ENCODE measurements at places on chromosomes 13 and 19.

GRCh38 chr13:99944606-99945005, 27.0 kb downstream of the ZIC5 start:
- no peak for DNase-seq

GRCh38 chr13:108734676-108735075, 105.3 kb downstream of the MYO16 start:
- DNase-seq, result no peak

DNA sequence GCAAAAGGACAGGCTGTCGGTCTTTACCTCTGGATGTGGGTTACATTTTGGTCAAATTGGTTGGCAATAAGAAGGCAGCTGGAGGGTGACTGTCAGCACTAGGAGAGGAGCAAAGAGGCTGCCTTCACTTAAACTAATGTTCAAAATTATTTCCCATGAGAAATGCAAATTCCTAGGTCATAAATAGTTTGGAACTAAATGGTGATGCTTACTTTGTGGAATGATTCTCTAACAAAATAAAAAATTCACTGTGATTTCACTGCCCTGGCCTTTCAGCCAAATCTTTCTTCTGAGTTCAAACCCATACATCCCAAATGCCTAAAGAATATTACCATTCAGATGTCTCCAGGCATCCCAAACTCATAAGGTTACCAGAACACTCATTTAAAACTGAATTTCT, 25.0 kb upstream of the OXGR1 start:
- DNase-seq, result no peak

- peak; percentile 28 for DNase-seq
Observed at GRCh38 chr19:20664901-20665781, 3.8 kb upstream of the ZNF626 start.

- no peak for DNase-seq
Observed at GRCh38 chr13:87999788-88000187, 328.6 kb downstream of the SLITRK5 start.

GRCh38 chr19:13839938-13840304, 37.0 kb upstream of the NANOS3 start:
- peak; percentile 62 for DNase-seq

DNA sequence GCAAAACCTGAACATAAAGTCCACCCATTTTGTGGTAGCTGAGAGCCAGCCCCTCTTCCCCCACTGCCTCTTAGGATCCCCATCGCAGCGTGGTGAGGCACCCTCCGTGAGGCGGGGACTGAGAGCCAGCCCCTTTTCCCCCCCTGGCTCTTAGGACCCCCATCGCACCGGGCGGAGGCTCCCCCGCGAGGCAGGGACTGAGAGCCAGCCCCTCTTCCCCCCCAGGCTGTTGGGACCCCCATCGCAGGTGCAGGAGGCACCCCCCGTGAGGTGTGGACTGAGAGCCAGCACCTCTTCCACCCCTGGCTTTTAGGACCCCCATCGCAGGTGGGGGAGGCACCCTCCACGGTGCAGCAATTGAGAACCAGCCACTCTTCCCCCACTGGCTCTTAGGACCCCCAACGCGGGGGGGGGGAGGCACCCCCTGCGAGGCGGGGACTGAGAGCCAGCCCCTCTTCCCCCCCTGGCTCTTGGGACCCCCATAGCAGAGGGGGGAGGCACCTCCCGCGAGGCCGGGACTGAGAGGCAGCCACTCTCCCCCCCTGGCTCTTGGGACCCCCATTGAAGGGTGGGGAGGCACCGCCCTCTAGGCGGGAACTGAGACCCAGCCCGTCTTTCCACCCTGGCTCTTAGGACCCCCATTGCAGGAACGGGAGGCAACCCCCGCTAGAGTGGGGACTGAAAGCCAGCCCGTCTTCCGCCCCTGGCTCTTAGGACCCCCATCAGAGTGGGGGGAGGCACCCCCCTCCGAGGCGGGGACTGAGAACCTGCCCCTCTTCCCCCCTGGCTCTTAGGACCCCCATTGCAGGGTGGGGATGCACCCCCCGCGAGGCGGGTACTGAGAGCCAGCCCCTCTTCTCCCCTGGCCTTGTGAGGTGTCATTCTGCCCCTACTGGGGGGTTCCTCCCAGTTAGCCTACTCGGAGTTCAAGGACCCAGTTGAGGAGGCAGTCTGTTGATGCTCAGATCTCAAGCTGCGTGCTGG, 366.4 kb upstream of the SPRY2 start:
- no peak for DNase-seq

GRCh38 chr13:76004416-76004815, 368.3 kb downstream of the LMO7 start:
- DNase-seq, result no peak

GRCh38 chr19:23071147-23071511, 45.7 kb upstream of the ZNF730 start:
- DNase-seq, result peak; percentile 70

DNA sequence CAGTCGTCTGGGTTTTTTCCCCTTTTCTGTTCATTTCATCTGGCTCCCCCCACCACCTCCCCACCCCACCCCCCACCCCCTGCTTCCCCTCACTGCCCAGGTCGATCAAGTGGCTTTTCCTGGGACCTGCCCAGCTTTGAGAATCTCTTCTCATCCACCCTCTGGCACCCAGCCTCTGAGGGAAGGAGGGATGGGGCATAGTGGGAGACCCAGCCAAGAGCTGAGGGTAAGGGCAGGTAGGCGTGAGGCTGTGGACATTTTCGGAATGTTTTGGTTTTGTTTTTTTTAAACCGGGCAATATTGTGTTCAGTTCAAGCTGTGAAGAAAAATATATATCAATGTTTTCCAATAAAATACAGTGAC, 9.3 kb downstream of the CALM3 start:
- DNase-seq, result no peak

DNA sequence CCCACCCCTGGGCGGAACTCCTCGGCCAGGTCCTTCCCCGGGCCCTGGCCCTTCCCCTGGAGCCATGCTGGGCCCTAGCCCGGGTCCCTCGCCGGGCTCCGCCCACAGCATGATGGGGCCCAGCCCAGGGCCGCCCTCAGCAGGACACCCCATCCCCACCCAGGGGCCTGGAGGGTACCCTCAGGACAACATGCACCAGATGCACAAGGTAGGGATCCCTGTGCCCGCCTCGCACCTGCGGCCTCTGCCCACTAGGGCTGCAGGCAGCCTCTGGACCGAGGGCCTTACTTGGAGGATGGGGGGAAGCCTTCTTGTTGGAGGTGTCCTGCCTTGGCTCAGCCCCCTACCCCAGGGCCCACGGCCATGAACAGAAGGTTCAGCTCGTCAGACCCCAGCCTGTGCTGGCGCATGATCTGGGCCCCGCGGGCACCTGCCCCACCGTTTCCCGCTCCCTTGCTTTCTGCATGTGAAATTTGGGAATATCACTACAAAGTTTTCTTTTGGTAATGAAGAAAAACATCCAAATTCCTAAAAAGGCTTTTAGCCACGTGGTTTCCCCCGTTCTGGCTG, 23.4 kb downstream of the SMARCA4 start:
- no peak for DNase-seq

GRCh38 chr13:99830931-99831330, 140.6 kb downstream of the ZIC5 start:
- no peak for DNase-seq

GRCh38 chr19:53294786-53295441, 27.4 kb upstream of the VN1R4 start:
- DNase-seq, result no peak

DNA sequence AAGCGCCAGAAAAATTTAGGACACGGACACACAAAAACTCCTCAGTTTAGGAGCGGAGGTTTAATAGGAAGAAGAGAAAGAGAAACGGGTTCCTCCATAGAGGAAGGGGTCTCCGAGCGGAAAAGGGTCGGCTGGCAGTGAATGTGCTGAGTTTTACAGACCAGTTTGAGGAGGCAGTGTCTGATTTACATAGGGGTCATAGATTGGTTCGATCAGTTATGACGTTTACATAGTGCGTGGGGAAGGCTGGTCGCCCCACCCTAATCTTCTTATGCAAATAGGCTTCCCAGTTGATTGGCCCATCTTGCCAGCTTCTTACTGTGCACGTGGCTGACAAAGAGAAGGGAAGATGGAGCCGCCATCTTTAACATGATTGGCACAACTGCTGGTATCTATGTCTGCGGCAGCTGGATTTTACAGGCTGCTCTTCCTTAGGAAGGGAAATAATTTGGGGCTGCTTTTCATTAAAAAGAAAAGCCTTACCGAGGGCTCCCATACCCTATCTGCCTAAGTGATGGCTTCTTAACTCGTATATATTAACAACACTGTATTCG, 1.2 kb upstream of the ZNF225 start:
- DNase-seq, result peak; percentile 51

GRCh38 chr13:22700246-22700887, 480.4 kb upstream of the SGCG start:
- DNase-seq, result no peak

- DNase-seq, result no peak
Observed at GRCh38 chr19:51520728-51521127, 10.7 kb downstream of the SIGLEC6 start.

- no peak for DNase-seq
Observed at GRCh38 chr13:44311011-44311780, 62.4 kb upstream of the SERP2 start.

- no peak for DNase-seq
Observed at GRCh38 chr13:40172878-40173277, 493.6 kb downstream of the FOXO1 start.

- no peak for DNase-seq
Observed at GRCh38 chr13:51034906-51035305, 76.2 kb downstream of the C13orf42 start.

- DNase-seq, result no peak
Observed at GRCh38 chr13:43094901-43095300, 71.5 kb downstream of the DNAJC15 start.

DNA sequence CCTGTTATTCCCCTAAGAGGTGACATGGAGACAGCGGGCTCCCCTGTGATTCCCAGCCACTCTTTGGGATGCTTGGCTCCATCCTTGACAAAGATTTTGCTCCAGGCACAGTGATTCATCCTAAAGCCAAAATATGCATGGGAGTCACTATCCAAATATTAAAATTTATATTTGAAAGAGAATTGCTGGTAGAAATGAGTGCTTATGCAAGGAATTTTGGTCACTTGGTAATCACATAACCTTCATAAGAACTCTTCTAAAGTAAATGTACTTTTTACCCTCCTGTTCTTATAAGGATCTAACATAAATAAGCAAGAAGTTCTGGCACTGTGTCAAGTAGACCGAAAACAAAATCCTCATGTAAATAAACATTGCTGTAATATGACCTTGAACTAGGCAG, 385.8 kb downstream of the ITGBL1 start:
- no peak for DNase-seq

DNA sequence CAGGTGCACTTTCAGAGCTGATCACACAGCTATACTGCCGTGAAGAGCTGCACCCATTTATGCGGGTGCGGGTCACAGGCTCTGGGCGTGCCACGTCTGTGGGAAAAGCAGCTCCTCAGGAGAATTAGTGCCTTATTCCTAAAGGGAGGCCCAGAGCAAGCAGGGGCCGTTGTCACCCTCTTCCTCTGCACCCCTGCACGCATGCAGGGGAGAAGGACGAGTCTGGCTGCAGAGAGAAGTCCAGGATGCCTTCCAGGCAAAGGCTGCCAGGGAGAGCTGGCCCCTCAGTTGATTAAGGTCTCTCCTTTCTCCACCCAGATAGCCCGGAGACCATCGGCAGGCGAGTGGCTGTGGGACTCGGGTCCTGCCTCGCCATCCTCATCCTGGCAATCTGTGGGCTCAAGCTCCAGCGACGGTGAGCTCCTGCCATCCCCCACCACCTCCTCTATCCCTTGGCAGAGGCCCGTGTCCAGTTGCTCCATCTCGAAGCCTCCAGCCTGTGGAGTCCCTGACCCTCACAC, 3.1 kb upstream of the FFAR1 start:
- DNase-seq, result no peak

GRCh38 chr13:42174344-42175162, 97.4 kb upstream of the AKAP11 start:
- DNase-seq, result no peak

- DNase-seq, result no peak
Observed at GRCh38 chr13:66971004-66971403, 259.1 kb downstream of the PCDH9 start.

DNA sequence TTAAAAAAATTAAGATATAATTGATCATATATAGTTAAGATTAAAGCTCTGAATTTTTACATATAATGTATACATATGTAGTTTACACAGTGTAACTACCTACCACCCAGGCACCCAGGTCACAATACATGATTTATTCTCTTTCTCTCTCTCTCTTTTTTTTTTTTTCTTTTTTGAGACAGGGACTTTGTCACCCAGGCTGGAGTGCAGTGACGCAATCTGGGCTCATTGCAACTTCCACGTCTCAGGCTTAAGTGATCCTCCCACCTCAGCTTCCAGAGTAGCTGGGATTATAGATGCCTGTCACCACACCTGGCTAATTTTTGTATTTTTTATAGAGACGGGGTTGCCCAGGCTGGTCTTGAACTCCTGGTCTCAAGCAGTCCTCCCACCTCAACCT, 18.8 kb upstream of the CLASRP start:
- DNase-seq, result no peak

DNA sequence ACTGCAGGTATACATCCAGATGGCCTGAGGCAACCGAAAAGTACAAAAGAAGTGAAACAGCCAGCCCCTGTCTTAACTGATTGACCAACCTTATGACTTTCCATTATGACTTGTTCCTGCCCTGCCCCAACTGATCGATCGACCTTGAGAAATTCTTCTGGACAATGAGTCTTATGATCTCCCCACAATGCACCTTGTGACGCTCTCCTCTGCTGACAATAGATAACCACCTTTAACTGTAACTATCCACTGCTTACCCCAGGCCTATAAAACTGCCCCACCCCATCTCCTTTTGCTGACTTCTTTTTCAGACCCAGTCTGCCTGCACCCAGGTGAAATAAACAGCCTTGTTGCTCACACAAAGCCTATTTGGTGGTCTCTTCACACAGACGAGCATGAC, 11.2 kb downstream of the ZNF83 start:
- no peak for DNase-seq

DNA sequence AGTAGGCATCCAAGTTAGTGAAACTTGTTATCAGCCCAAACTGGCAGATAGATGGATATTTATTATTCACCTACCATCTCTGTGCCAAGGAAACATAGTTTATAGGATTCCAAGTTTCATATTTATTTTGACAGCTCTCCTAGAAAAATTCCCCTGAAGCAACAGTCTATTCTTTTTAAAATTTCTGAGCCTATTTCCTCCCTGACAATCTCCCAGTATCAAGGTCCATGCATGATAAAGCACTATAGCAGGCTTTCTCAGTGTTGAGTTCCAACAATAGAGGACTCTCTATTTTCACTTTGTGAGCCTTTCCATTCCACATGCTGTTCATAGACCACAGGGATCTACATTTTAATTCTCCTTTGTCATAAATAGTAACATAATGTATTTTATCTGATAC, 312.6 kb downstream of the SLITRK6 start:
- DNase-seq, result no peak
